Hematopoietic multipotent progenitor cell treated with erythropoietin and hydrocortisone succinate and interleukin-3 and kit ligand, for 8 days (in vitro differentiated cells): ENCODE measurements at places on chromosomes 13 and 19.

GRCh38 chr13:30880151-30880855, 25.8 kb upstream of the MEDAG start:
- no peak for DNase-seq

DNA sequence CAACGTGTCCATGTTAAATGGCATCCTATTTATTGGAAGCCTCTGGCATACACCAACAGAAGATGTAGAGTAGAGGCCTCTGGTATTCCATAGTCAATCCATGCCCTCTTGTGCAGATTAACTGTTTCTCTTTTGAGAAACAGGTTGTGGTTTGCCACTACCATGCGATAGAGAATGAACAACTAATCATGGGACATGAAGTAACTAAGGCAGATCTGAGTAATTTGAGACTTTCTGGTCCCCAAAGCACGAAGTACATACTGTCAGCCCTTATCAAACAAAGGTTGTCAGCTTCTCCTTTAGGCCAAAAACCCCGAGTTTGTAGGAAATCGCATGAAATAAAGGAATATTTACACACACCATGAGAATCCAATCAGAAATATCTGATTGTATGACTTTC, 3.6 kb downstream of the ZNF121 start:
- no peak for DNase-seq

- no peak for DNase-seq
Observed at GRCh38 chr13:28820099-28821051, at the start of gene MTUS2. MTUS2 (plus strand) TSS chr13:28820339.

DNA sequence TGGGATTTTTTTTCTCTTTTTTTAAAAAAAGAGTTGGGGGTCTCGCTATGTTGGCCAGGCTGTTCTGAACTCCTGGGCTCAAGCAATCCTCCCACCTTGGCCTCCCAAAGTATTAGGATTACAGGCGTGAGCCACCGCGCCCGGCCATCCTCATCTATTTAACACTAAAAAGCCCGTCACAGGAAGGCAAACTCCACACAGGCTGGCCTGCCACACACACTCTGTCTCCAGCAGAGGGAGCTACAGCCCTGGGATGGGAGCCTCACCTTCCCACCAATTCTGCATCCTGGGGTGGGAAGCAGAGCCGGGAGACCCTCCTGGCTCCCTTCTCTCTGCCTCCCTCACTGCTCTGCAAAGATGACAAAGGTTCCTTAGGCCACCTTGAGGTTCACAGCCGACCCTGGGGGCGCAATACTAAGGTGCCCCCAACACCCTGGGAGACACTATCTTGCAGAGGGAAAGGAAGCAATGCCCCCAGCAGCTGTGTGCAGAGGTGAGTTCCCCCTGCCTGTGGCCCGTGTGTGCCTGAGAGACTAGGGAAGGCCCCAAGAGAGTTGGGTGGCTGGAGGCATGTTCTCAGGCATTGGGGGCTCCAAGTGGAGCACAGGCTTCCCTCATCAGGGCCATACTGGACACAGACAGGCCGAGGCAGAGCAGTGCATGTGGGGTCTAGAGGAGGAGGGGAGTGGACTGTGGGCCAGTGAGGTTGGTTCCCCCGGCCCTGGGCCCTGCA, 27.4 kb upstream of the TIMM44 start:
- DNase-seq, result peak; percentile 57

GRCh38 chr19:10593820-10594637, 6.9 kb upstream of the AP1M2 start:
- DNase-seq, result no peak

GRCh38 chr13:44386913-44387556, 13.4 kb downstream of the SERP2 start:
- peak; percentile 100 for DNase-seq
